ENCODE measurements at places on chromosomes 7 and 10.

DNA sequence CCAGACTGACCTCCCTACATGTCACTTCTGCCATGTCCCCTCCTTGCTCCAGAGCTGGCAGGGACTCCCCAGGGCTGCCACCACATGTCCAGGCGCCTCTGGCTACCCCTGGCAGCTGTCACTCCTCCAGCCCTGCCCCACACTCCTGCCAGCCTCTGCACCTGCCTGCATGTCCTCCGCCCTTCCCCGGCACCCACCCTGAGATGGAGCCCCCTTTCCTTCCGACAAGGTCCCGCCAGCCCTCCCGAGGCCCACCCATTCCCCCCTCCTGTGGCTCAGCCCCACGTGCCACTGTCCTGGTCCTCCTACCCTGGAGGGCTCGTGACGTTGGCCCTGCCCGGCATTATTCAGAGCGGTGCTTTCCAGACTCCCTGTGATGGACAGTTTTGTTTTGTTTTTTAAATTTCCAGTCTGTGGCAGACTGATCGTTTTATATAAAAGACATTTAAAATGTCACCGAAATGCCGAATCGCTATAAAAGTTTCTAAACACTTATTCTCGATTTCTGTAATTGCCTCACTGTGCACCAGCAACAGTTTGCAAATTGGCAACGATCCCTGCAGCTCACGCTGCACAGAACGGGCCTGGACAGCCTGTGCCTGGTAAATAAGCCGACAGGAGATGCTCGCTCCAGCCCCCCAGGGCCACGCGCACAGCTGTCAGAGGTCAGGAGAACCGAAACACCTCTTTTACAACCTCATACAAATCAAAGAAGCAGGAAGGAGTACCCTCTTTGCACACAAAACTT lies 111.1 kb upstream of the SH2B2 start:
- DNase-seq: peak; percentile 14

- no peak for DNase-seq
Observed at GRCh38 chr10:34216348-34216945, 598.6 kb downstream of the PARD3 start.

DNA sequence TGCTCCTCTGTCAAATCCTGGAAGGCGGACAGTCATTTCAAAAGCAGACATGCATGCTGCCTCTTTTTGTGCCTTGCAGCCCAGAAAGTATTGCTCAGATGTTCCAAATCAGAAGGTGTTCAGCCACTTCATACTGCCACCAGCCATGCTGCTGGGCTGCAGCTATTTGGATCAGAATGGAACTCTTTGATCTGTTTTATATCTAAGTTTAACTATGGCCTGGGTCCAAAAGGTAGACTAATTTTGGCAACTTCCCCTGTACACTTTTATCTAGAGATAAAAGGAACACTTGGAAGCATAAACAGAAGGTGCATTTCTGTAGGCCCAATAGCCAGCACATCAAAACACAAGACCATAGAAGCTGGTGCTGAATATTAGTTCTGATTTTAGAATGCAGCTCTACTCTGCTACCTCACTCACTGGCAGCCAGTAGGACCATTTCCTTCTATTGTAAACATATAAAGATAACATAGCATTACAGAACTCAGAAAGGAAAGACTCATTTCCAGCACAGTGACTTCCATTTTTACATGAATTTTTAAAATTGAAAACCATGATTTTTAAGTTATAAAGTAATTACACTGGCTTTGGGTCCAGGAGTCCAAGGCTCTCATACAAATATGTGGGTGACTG lies 143.1 kb upstream of the CAV2 start:
- DNase-seq: no peak

GRCh38 chr7:41582116-41582515 lies 120.8 kb downstream of the INHBA start:
- no peak for DNase-seq

GRCh38 chr10:50332108-50332842 lies 81.0 kb upstream of the ASAH2 start:
- DNase-seq: no peak

GRCh38 chr7:30223896-30224295 lies 60.5 kb upstream of the ZNRF2 start:
- DNase-seq: no peak

DNA sequence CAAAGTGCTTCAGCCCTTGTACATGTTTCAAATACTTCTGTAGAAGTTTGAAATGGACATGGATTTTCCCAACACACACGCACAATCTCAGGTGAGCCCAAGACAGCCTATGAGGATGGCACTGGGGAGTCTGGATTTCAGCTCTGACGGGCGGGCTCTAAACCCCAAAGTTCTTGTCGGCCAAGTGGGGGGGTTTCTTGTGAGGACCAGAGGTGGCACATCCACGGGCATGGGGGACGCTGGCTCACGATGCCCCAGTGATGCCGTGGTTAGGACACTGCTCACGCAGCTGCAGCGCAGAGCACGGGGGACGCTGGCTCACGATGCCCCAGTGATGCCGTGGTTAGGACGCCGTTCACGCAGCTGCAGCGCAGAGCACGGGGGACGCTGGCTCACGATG lies 280.1 kb downstream of the DNAJB6 start:
- DNase-seq: no peak

DNA sequence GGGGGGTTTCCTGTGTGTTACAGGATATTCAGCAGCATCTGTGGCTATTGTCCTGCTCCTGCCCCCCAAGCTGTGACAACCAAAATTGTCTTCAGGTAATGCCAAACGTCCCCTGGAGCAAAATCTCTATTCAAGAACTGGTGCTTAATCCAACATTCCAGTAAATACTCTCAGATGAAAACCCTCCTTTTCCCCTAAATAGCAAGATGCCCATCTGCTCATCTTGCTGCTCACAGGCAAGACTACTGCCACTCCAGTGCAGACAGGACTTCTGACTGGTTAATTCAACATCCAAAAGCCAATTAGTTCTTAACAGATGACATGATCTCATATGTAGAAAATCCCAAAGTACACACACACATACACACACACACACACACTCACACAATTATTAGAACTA lies 20.5 kb upstream of the JAZF1 start:
- no peak for DNase-seq

DNA sequence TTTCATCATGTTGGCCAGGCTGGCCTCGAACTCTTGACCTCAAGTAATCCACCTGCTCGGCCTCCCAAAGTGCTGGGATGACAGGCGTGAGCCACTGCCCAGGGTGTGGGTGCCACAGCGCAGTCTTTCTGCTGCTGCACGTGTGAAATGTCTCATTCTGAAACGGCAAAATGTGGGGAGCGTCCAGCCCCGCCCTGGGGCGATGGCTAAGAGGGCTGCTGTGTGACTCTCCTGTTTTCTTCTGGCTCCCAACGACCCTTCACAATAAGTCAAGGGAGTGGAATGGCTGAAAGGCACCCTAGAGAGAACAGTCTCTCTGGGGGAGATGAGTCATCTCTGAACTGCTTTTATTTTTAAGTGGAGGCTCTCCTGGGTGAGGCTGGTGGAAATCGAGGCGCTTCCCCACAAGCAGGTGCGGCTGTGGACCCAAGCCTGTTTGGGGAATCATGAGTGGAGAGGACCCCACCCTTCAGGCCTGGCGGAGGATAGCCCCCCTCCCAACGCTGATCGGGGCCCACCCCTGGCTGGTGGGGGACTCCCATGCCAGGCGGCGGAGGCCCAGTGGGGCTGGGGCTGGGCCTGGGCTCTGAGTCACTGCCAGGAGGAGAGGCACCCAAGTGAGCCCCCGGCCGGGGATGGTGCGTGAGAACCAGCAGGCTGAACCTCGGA lies 18.0 kb downstream of the ADAP1 start:
- DNase-seq: no peak

DNA sequence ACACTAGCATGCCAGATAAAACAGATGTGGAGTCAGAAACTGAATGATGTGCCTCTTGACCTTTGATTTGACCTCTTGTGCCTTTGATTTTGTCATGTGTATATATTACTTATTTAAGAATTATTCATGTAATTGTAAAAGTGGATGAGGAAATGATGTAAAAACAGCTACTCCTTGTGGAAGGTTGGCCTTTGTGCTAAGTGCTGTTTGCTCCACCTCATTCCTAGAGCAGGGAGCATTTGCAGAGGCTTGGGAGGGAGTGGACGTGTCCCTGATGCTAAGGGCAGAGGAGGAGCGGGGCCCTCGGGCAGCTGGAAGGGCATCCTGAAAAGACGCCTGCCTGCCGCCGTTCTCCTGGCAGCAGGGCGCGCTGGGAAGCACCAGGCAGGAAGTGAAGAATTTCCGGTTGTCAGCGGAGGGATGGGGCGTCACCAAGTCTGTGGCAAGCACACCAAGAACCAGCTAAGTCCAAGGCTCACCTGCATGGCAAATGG lies 197.6 kb upstream of the ZNF32 start:
- no peak for DNase-seq

DNA sequence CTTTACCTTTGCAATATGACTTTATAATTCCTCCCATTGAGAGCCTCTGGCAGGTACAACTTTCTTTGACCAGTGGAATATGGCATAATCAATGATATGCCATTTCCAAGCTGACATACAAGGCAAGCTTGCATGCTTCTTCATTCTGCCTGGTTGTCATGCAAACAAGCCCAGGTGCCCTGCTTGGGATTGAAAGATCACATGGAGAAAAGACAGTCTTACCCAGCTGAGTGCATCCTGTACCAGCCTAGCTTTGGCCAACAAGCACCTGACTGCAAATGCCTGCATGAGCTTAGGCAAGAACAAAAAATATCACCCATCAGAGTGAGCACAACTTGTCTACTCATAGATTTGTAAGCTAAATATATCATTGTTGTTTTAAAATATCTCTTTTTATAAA lies 82.9 kb upstream of the KCND2 start:
- no peak for DNase-seq

GRCh38 chr7:50530766-50531165 lies 34.4 kb downstream of the DDC start:
- DNase-seq: no peak

DNA sequence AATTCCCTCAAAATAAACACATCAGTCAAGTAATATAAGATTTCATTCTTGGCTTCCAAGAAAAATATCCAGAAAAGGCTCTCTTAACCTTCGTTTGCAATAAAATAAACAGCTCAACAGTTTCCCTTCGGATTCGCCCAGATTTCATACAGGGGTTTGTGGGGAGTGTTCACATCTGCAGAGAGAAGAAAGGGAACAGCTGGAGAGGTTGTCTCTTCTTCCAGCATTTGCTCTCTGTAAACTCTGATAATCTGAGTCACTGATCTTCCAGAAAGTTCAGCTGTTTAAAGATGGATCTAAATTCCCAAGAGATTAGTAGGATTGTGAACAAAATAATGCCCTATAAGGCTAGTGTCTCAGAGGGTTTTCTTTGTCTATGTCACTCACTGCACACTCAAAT lies 277.9 kb downstream of the HPSE2 start:
- no peak for DNase-seq
